ENCODE measurements at places on chromosomes 6 and 20.

- no peak for DNase-seq
Measured at GRCh38 chr20:62439218-62439617, 11.9 kb upstream of the RBBP8NL start.

DNA sequence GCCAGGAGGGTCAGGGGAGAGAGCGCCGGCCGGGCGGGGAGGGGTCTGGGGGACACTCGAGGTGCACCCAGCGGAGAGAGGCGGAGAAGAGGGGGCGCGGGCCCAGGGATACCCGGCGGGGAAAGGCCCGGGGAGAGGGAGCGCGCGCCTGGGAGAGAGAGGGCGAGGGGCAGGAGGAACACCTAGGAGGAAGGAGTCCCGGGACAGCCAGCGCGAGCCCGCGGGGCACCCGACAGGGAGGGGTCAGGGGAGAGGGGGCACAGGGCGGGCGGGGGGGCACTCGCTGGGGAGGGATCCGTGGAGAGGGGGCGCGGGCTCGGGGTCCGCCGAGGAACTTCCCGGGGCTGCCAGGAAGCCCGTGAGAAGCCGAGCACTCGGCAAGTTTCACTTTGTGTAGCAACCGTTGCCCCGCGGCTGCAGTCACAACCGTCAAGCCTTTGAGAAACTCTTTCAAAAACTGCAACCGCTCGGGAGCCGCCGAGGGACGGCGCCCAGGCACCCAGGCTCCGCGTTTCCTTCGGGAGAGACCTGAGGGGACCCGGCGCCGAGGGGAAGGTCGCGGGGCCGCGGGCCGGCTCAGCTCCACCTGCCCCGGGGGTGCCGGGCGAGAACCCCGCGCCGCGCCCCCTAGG lies 471 bp downstream of the EZR start:
- DNase-seq = peak; percentile 47

GRCh38 chr6:22152841-22153240 lies 144.0 kb downstream of the PRL start:
- no peak for DNase-seq

DNA sequence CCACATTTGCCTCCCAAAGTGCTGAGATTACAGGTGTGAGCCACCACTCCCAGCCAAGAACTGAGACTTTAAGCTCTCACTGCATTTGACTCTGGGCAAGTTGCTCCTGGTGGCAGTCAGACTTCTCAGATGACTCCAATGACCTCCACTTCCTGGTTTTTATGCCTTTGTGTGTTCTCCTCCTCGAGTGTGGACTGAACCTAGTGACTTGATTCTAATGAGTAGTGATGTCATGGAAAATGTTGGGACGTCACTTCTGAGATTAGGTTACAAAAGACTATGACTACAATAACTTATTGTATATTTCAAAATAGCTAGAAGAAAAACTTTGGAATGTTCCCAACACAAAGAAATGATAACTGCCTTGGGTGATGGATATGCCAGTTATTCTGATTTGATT lies 12.0 kb downstream of the SPINT3 start:
- no peak for DNase-seq

GRCh38 chr20:19099596-19100545 lies 112.6 kb upstream of the SLC24A3 start:
- DNase-seq = no peak

DNA sequence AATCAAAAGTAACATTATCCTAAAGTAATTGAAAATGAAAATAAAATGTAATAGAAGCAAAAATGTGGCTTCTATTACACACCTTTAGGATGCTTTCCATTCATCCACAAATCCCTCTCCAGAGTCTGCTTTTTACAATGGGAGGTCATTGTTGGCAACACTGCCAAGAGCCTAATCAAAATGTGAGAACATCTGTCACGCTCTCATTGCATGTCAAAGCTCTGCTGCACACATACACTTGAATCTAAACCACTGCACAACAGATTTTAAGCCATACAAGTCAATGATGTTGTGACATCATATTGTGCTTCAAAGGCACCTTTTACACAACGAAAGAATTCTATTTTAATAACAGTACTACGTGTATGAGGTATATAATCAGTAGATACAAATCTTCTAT lies 82.1 kb downstream of the PREP start:
- no peak for DNase-seq

DNA sequence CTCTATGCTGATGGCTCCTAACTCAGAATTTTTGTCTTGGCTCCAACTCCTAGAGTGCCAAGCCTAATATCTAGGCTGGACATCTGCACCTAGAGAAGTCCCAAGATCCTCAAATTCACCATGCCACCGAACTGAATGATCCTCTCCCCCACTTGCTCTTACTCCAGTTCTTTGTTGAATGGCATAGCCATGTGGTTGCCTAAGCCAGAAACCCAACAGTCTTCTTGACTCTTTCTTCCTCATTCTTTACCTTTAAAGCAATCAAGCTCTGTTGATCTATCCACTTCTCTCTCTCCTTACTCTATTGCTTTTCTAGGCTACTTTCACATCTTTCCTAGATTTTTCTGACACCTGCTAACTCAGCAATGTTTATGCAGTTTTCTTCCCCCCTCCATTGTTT lies 126.5 kb upstream of the FOXO3 start:
- no peak for DNase-seq

DNA sequence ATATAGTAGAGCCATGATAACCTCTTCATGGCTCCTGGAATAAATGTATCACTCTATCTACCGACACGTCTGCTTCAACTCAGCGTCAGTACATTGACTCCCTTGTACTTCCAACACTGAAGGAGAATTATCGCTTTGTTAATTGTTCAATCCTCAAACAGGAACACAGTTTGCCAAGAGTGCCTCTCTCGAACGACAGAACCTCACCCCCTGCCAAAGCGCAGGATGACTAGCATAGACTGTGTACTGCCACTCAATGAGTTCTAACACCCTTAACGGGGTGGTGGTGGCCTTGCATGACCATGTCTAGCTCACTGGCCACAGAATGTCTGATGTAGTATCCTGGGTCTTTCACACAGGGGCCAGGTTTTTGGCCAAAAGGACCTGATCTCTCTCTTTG lies 81.4 kb upstream of the HEY2 start:
- no peak for DNase-seq

DNA sequence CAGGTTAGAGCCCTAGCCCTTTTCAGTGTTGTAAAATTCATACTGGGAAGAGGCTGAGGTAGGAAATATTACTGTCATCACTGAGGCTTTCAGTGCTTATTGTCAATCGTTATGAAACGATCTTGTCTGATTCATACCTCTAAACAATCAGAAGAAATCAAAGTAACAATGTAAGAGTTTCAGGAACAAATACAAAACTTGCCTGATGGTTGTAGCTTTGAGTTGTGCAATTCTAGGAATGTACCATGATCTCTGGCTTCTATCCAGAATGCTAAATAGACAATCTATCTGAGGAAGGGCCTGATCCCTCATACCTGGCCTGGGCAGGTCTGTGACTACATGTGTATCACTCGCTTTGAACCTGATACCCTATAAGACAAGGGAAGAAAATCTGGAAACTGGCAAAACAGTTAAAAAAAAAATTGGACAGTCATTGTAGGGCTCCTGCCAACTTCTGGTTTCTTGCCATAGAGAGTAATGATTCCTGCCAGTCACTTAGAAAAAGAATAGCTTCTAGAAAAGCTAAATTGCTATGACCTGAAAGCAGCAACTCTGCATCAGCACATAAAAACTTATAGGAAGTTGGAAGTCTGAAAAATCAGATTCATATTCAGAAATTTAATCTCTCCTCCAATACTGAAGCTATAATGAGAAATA lies 234.7 kb downstream of the BTBD9 start:
- no peak for DNase-seq

GRCh38 chr6:31940256-31940664 lies 5.6 kb upstream of the CFB start:
- DNase-seq = no peak

GRCh38 chr6:3314621-3315467 lies 56.1 kb downstream of the PSMG4 start:
- DNase-seq = no peak

- DNase-seq = no peak
Measured at GRCh38 chr20:43825051-43825402, 89.6 kb upstream of the TOX2 start.

DNA sequence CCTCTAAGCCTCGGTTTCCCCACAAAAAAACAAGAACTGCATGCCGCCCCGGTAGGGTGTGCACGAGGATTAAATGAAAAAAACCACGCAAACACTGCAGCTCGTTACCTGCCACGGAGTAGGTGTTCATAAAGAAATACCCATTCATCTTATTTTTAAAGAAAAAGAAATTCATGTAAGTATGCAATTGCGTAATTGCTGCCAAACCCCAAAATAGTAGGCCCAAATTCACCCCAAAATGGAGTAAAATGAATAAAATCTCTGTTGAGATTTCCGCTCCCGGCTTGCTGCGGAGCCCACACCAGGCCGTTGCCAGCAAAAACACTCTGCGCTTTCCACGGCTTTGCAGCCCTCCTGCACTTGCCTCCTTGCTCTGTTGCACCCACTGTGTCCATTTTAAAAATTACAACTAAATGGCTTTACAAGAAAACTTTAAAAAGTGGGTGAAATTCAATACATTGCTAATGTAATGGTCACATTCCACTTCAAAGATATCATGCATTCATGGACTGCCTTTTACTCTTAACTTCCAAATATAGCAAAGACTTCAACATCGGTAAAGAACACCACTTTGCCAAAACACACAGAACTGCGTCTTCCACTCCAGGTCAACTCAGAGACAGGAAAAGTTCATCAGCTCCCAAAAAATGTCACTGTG lies 125.0 kb downstream of the ZMYND8 start:
- no peak for DNase-seq

DNA sequence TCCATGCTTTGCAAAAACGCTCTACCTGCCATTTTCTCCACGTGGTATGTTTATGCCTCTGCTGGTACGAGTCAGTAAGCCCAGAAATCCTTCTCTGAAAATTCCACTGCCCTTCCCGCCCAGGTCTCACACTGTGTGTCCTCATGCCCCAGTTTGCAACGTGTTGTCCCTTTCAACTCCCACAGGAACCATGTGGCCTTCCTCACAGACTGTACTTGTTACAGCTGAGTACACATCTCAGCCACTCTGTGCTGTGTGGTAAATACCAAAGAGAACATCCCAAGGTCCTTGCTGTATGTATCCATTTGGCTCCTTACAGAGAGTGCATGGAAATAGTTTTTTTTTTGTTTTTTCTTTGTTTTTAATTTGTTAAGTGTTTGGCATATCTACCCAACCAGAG lies 56.9 kb downstream of the RTN4IP1 start:
- no peak for DNase-seq

- DNase-seq = no peak
Measured at GRCh38 chr20:49115564-49115963, 69.5 kb downstream of the CSE1L start.

GRCh38 chr6:44339763-44340625 lies 2.5 kb upstream of the SPATS1 start:
- DNase-seq = no peak

DNA sequence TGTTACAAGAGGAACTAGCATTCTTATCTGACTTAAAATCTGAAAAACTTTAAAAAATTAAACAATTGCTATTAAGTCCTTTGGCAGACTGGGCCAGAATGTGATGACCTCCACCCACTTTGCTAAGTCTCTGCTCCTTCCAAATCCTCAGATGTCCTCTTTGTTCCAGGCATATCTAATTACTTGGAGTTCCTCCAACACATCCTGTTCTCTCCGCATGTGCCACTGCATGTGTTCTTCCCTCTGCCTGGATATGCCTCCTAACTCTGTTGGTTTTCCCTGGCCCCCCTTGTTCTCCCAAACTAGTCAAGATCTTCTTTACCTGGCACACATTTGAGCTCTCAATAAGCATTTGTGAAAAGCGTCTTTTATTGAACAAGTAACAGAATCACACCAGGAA lies 23.1 kb downstream of the ELOVL2 start:
- DNase-seq = no peak

GRCh38 chr6:149134511-149134933 lies 183.0 kb upstream of the TAB2 start:
- DNase-seq = no peak

GRCh38 chr6:169499848-169500247 lies 202.0 kb downstream of the WDR27 start:
- DNase-seq = no peak

DNA sequence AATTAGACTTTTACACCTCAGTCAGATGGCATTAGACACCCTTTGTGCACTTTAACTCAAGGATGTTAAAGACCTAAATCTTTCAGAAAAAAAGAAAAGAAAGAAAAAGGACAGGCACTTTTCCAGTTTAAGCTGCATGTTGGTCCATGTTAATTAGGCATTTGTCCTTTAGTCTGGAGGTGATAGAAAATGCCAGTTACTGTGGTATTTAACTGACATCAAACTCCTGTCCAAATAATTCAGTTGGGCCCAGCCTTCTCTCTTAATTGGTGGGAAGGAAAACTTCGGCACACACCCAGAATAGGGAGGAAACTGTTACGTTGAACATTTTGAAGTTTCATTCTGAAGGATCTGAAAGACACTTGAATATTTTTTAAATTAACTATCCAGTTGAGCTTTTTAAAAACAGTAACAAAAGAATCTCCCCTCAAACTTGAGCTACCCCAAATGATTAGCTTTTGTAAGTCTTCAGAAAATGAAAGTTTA lies 30.3 kb downstream of the RREB1 start:
- DNase-seq = no peak

DNA sequence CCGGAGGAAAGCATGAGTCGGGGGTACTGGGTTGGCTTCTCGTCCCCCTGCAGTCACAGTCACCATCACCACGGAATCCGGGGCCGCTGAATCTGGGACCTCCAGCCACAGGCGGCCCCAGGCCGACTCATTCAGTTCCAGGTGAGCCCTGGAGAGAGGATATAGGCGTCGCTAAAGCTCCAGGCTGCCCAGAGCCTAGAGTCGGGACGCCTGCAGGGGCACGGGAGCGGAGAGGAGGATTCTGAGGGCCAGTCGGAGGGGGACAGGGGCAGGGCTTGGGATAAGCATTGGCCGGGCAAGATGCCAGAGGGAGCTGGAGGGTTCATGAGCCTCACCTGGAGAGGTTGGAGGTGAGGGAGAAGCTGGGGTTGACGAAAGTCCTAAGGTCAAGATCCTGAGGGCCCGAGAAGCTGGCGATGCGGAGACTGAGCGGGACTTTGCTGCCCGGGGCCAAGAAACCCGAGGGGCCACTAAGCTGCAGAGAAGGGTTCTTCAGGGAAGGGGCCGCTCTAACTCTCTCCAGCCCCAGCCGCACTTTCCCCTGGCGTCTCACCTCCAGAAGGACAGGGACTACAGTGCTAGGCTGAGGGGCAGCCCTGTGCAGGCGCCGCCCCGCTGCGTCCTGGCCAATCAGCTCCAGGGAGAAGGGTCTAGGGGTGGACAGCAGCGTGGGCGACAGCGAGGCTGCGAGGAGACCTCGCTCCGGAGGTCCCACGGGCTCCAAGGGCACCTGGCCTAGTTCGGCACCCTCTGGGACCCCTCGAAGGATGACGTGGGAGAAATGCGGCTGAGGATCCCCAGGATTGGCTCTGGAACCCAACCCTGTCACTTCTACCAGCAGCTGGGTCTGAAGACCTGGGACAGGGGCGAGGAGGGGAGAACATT lies 3.7 kb downstream of the SAPCD1 start:
- DNase-seq = no peak

- no peak for DNase-seq
Measured at GRCh38 chr6:67666177-67666964, 968.7 kb upstream of the ADGRB3 start.

DNA sequence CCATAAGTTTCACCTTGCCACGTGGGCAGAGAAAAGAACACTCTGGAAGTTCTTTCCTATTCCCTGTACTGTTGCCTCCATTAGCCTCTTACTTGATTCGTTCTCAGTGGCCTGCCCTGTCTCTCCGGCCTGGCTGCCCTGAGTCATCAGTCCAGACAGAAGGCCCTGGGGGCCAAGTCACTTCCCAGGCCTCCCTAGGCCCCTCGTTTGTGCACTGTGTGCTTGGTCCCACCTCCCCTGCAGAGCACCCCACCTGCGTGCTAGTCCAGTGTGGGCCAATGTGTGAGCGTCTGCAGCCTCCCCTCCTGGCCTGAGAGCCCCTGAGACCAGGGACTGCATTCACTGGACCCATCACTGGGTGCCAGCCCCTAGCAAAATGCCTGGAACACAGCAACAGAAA lies 191.2 kb upstream of the RREB1 start:
- no peak for DNase-seq
